CD8-positive, alpha-beta memory T cell (primary cell): ENCODE measurements at places on chromosomes 16 and 17. TPM values are rescaled to one million over a fixed set of nuclear protein-coding genes. Genes with fewer than 3 reads are reported as not detected.

DNA sequence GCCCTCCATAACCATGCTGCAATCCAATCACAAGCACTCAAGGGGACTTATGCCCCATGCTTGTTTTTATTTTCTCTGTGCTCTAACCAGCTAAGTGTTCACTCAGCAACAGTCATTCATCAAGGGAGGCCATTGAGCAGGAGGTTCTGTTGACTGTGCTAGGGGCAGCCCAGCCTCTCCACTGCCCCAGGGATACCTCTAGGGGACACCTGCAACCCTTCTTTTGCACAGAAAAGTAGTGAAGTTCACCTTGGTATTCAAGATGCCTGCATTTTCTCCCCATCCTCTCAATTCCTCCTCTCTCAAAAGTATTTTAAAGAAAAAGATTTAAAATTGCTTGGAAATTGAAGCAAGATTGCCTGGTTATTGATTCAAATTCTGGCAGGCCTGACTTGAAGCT is 124.7 kb upstream of the GNAO1 start:
- no peak for DNase-seq

DNA sequence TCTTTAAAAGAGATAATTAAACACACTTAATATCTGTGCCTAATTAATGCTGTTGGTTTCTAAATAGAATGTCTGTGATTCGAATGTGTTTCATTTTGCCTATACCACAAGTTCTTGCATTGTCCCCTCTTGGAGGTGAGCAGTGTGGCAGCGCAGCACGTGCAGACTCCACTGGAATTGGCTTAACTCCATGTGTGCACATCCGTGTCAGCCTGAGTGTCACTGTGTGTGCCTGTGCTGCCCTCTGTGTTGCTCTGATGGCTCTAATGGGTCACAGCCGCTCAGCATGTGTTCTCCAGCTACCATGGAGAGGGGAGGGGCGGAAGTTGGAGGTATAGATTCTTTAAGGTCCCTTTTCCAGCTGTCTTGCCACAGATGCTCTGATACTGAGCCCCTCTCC is 226.6 kb downstream of the SPECC1 start:
- DNase-seq = no peak

GRCh38 chr16:52993179-52993578 is 59.5 kb downstream of the CHD9NB start:
- DNase-seq = no peak

- no peak for DNase-seq
Observed at GRCh38 chr16:3223913-3224515, 10.9 kb downstream of the ZNF200 start.

DNA sequence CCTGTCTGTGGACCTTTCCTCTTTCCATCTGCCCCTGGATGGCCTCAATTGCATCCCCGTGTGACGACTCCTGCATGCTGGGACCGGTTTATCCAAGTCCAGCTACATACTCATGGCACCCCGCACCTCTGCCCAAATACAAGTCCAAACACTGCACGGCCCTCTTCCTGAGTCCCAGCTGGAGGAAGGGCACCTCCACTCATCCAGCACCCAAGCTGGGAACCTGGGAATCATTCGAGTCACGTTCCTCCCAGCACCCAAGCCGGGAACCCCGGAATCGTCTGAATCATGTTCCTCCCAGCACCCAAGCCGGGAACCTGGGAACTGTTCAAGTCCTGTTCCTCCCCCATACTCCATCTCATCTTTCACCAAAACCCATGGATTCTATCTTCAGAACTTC is 10.2 kb downstream of the TRARG1 start:
- DNase-seq = no peak

DNA sequence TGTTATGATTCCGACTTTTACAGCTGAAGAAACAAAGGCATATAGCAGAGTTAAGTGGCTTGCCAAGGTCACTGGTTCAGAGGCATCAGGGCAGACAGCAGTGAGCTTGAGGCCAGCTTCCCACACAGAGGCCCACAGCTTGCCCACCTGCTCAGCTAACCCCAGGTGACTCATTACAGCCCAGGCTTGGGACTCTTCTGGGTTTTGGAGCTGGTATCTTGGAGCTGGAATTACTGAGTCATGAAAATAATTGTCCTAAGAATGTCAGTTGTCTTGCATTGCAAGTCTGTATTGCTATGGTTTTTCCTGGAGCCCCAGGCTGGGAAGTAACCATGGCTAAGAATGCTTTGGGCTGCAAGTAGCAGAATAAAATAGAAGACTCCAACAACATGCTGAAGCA is 32.4 kb upstream of the IRX3 start:
- DNase-seq = no peak

GRCh38 chr16:49780433-49780832 is 75.5 kb downstream of the ZNF423 start:
- no peak for DNase-seq

- DNase-seq = no peak
Observed at GRCh38 chr17:7290166-7290565, 4.3 kb downstream of the YBX2 start.

- DNase-seq = no peak
Observed at GRCh38 chr16:7338826-7339225, 6.2 kb downstream of the RBFOX1 start.

SLX1A gene
- total RNA-seq = 70.9 TPM

SENP3 gene
- 121 TPM for total RNA-seq

KRT33A gene
- not detected for total RNA-seq

ANKS4B gene
- total RNA-seq = not detected

TP53TG3F gene
- not detected for total RNA-seq

KRT9 gene
- total RNA-seq = not detected
